ENCODE measurements at places on chromosomes 5 and 9.

DNA sequence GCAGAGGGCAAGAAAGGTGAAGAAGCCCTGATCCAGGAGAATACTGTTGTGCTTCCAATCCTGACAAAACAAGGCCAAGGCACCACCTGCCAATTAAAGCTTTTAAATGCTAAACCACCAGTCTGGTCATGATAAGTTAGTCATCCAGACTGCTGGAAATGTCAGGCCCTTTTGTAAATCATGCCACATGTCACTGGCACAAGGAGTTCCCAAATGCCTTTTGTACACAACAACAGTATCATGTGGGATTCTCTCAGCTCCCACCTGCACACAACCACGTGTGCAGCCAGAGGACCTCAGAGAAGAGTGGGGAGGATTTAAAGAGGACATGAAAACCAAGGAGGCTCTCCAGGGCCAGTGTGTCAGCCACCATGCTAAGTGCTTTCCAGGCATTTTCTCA, 99.3 kb downstream of the CDK5RAP2 start:
- DNase-seq = no peak

GRCh38 chr5:176929654-176930053, 30.5 kb upstream of the HK3 start:
- DNase-seq = no peak

DNA sequence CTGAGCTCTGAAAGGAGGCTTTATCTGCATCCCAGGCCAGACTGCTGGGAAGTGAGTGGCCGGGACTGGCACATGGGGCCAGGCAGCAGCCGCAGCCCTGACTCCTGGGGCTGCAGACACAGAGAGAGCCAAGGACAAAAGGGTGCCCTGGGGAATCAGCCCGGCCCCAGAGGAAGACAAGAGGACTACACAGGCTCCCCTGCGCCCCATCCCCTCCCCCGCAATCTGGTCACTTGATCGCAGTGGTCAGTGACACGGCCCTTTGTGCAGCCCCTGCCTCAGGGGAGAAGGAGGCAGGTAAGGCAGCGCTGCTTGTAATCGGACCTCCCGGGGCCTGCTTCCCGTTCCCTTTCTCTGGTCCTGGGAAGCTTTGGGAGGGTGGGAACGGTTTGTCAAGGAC, 55.5 kb upstream of the FUBP3 start:
- DNase-seq = no peak

DNA sequence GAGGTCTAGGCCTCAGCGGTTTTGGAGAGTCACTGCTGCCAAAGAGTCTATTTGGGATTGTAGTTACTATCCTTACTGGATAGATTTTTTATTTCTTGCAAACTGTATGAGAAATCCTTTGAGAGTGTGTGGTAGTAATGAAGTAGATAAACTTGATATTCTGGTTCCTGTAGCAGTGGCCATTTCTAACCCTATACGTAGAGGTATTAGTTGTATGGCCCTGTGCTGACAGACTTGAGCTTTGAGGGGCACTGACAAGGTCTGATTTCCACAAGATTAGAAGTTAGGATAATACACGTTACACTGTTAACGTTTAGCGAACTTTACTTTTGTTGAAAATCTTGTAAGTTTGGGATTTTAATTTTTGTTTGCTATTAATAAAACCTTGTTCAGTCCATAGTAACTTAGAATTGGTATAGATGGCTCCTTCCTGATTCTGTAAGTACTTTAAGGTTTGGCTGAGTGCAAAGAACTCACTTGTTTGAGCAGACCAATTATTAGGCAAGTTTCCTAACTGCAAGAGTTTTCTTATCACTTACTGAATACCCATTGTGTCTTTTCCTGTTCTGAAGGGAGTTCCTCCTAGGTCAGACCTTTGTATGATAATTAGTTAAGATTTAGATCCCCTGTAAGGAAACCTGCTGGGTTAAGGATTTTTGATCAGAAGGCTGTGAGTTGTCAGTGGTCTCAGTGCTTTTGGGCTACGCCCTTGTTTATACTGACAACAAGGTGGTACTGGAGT, 31.4 kb downstream of the GCNT1 start:
- no peak for DNase-seq

DNA sequence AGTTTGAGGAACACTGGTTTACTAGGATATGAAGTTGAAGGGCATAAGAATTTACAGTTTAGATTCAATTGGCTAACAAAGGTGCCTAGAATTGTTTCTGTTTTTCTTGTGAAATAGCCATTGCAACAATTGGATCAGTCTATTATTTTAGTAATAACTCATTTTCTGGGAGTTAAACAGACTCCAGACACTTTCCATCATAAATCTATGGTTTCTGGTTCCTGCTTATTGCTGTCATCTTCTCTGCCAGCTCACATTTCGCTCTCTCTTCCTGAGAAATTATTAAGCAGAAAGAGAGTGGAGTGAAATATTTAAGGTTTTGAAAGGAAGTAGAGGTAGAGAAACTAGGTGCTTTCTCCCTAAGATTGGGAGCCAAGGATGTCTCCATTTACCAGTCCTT, 165.1 kb upstream of the PRR16 start:
- DNase-seq = no peak

DNA sequence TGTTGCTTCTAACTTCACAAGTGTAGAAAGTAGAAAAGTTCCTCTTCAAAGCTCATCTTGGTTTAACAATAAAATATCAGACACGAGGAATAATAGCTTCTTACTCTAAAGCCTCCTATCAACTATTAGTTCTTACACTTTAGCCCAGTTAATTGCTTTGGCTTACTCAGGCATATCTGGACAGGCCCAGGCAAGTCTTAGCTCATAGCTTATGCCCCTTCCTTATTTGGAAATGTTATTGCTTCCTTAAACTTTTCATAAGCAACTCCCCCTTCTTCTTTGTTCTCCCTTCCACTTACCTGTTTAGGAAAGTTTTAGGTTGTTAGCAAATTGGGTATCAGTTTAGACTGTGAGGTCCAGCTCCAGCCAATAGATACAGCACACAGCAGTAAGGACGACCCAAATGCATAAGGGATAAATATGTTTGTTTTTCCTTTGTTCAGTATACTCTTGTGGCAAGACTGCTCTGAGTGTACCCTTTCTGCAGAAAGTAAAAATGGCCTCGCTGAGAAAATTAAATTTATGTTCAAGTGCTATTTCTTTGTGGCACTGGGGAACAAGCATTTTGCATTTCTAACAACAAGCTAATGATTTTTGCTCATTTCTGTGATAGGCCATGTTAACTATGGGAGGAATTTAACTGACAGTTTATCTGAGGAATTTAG, 162.1 kb downstream of the SMC2 start:
- DNase-seq = no peak

- no peak for DNase-seq
These were observed 33.5 kb downstream of the TMEM245 start for GRCh38 chr9:109086221-109086620.

GRCh38 chr5:151222054-151222789, 1.7 kb downstream of the CCDC69 start:
- no peak for DNase-seq

DNA sequence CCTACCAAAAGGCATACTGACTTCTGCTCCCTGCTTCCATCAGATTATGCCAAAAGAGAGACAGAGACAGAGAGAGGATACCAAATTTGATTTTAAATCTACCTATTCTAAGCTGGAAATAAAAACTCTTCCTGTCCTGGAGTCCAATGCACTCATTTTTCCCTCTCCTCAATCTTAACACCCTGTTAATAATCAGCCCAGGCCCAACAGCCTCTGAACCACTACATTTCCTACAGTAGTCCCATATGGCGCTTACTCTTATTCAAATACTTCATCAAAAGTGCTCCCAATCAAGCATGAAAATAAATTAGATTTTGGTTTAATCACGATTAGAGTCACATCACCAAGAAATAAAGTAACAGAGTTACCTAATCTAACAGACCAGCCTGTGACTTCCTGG, 152.3 kb downstream of the TSSK1B start:
- DNase-seq = no peak

- DNase-seq = no peak
These were observed 25.0 kb downstream of the CEP120 start for GRCh38 chr5:123398058-123398733.
